Thoracic aorta (tissue), 2 donors: ENCODE measurements at places on chromosomes 3 and 15. TPM values are rescaled to one million over a fixed set of nuclear protein-coding genes. Genes with fewer than 3 reads are reported as not detected.

- no peak for DNase-seq
Observed at GRCh38 chr3:138468886-138469285, 34.5 kb downstream of the ESYT3 start.

- no peak for DNase-seq
Observed at GRCh38 chr15:29534378-29534777, 264.8 kb upstream of the NSMCE3 start.

GRCh38 chr3:29307295-29307694 lies 26.4 kb downstream of the RBMS3 start:
- DNase-seq: no peak

DNA sequence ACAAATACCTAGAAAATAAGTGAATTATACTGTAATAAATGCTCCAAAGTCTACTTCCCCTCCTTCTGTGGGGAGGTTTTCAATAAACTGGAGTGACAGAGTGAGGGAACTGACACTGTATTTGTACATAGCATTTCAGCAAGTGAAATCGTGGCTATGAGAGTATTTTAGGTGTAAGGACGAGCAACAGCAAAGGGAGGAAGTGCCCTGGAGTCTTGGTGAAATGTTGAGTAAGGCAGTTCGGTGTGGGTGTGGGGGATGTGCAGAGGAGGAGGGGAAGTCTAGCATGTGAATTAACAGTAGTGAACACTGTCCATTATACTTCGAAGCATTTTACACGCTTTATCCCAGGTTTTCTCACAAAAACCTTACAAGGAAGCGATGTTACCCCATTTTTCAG lies 18.1 kb upstream of the P2RY13 start:
- DNase-seq: no peak

ARGFX gene
- not detected for total RNA-seq

DNA sequence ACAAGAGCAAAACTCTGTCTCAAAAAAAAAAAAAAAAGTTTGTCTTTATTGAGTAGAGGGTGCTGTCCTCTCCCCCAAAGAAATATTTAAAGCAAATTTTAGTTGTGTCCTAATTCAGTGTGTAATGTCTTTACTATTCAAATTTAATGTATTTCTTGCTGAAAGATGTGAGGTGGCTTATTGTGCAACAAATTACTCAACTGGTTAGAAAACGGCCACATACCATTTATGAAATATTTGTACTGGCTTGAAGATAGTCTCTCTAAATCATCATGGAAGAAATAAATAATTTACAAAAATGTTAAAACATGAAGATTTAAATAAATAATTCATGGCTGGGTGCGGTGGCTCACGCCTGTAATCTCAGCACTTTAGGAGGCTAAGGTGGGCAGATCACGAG lies 63.0 kb downstream of the SLTM start:
- no peak for DNase-seq

DNA sequence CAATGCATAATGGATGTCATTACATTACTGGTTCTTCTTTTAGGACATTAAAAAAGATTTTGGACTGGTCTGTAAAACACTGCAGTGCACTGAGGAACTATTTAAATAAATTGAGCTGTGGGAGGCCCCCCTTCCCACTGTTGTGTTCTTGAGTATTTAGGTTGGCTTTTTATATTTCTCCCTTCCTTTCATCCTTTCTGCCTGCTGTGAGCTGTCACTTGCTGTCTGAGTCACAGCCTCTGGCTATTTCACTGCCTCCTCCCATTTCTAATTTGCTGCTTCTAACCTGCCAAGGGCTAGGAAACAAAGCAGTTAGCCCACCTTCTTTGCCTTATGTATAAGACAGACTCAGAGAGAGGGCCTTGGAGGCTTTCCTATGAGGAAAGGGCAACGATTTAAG lies 89.0 kb upstream of the FNDC3B start:
- no peak for DNase-seq

- no peak for DNase-seq
Observed at GRCh38 chr3:74447221-74447620, 167.2 kb downstream of the CNTN3 start.

DNA sequence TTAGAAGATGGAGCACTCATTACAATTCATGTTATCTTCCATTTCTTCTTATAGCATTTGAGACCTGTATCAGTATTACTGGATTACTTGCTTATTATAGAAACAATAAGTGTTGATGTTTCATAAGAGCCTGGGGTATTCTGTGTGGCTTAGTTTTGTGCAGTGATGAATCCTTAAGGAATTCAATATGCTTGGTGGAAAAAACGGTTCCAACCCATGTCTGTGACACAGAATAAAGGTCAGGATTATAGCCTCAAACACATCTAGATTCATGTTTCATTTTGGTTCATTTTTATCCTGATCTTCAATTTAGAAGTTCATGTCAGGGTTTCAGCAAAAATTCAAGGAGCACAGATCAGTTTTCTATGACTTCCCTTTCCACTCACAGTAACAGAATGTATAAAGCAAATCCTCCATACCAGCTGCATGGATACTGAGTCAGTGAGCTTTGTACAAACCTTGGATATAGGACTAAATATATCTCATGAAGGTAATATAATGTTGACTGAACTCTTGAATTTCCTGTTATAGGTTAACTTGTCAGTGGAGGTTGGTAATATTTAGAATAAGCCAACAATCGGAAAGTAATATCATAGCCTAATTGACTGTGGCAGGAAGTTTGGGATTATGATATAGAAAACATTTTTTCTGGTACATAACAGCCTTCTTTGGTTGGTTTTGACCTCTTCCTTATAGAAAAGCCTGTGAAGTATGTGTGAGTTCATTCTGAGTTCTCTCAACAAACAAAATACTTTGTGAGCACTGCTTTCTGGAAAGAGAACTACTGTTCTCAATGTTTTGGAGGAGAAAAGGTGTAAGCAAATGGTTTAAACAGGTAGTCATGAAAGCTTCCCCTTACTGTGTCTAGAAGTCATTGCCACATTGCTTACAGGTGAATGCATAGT lies 218.2 kb upstream of the TPM1 start:
- no peak for DNase-seq

ACOX2 gene
- total RNA-seq: 22.2 TPM

DNA sequence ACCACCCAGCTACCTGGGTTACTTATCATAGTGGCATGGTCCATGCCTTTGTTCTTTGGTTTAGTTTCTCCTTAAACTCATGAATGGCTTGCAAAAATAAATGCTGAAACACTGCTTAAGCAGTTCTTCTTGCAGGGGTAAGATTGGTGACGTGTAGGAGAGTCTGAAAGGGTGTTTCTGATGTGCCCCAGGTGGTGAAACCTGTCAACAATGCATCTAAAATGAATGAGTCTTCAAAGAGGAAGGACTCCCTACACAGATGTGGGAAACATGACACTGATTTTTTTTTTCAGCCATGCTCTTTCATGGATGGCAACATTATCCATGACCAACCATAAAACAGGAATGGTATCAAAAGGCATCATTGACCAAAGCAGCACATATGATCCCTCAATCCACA lies 72.0 kb downstream of the KCNH8 start:
- DNase-seq: no peak

DNA sequence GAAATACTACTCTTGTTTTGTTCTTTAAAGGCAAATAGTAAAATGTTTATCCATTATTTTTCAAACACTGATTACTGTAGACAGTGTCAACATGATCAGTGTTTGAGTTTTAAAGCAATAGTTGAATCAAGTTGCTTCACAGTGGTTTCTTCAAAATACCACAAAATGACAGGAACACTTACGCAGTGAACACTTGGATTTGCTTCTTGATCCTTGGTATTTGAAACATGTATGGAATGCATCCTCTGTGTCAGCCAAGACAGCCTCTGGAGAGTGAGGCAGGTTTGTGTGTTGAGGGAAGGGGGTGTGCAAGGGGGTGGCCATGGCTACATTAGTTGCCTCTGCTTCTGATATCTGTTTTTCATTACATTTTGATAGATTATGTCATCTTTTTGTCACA lies 413.0 kb downstream of the RBMS3 start:
- DNase-seq: no peak
